ENCODE measurements at places on chromosomes 2 and 18.

DNA sequence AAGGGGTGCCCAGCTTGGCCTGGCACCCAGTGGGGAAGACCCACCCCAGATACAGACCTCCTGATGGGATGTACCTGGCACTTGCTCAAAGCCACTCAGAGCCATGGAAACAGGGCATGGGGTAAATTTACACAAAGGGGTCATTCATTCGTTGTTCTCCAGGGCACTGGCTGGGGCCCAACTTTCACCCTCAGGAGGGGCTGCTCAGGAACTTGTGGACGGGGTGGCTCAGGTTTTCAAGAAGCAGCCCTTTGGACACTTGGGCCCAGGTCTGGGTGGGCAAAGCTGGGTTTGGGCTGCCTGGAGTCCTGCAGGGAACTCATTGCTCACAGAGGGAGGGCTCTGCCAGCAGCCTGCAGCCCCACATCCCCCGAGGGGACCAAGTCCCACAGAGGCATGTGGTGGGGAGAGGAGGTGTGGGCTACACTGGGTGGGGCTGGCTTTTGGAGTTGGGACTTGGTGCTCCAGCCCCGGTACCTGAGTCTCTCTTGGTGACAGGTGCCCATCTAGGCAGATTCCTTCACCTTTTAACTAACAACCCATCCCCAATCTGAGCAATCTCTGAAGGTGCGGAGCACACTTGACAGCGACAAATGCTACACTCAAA is 172.3 kb downstream of the CELF4 start:
- no peak for DNase-seq

DNA sequence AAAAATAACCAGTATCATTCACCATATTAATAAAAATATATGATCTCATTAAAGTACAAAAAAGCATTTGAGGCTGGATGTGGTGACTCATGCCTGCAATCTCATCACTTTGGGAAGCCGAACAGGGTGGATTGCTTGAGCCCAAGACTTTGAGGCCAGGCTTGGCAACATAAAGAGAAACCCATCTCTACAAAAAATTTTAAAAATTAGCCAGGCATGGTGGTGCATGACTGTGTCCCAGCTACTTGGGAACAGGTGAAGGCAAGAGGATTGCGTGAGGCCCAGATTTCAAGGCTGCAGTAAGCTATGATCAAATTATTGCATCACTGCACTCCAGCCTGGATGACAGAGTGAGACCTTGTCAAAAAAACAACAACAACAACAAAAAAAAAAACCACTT is 75.9 kb downstream of the RAD51AP2 start:
- DNase-seq: no peak

DNA sequence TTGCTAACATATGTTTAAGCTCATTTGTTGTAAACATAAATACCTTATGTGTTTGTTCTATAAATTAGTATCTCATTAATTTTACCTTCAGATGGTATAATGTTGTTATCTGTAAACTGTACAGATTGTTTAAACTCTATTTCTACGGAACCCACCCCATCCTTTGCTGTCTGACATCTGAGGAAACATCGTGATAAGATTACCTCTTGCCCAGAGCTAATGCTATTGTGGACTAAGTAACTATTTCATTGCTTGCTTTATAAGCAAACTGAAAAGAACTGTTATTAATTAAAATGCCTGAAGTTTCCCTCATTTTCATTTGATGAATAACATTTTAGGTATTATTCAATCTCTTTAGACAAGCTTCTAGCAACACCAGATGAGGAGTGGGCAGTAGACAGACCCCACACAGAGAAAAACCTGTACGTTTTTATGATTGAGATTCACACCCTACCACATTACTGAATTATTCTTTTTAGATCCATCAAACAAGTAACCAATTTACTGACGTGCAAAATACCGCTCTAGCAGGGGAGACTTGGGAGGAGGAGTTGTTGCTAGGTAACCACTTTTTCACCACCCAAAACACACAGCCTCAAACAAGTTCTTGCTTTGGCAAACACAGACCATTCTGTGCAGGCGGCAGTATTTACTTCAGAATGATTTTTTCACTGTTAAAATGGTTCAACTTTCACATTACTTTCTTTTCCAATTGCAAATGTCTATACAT is 1.9 kb upstream of the SYT4 start:
- no peak for DNase-seq

GRCh38 chr2:12948961-12949353 is 232.2 kb downstream of the TRIB2 start:
- no peak for DNase-seq

GRCh38 chr2:41000374-41000773 is 548.5 kb upstream of the SLC8A1 start:
- DNase-seq: no peak

GRCh38 chr2:28128281-28128950 is 237.9 kb downstream of the BABAM2 start:
- no peak for DNase-seq

GRCh38 chr2:105518897-105519296 is 120.0 kb upstream of the FHL2 start:
- no peak for DNase-seq

GRCh38 chr18:400456-400855 is 100.0 kb downstream of the COLEC12 start:
- no peak for DNase-seq

- no peak for DNase-seq
These were observed 47.5 kb upstream of the ASB1 start for GRCh38 chr2:238379096-238379810.

DNA sequence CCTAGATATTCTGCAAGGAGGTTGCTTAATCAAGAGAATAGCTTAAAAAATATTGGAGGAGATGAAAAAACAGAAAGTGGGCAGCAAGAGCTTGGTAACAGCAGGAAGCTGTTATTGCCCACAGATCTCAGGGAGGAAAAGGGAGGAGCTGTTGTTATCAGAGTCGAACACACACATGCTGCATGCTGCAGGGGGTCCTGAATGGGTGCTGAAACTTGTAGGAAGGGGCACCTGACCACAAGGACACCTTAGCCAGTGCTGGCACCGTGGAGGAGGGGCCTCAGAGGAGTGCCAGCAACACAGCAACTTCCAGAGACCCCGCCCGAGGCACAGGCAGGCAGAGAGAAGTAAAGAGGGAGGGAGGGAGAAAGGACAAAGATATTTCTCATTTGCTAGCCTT is 332.9 kb downstream of the SOCS6 start:
- no peak for DNase-seq

DNA sequence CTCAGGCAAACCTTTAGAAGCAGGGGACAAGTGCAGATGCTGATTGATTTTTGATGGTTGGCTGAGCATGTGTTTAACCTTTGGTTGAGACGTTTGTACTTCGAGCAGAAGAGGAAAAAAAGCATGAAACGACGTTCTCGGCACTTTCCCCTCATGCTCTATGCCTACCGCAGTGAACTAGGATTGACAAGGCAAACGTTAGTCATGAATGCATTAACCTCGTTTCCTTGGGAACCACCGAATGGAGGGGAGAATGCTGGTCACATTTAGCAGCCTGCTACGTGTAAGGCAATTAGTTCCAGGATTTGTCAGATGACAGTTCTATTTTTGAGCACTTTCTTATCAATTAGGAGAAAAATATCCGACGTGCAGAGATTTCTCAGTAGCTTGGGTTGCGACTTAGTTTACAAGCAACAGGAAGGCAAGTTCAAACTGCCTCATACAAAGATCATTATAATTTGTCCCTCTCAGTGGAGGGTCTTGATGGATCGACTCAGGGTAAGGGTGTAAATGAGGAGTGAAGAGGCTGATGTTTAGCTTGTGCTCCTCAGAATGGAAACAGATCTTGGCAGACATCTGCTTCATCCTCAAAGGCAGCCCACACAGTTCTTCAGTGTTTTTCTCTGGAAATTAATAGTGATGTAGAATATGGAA is 47.4 kb upstream of the GPR45 start:
- no peak for DNase-seq

DNA sequence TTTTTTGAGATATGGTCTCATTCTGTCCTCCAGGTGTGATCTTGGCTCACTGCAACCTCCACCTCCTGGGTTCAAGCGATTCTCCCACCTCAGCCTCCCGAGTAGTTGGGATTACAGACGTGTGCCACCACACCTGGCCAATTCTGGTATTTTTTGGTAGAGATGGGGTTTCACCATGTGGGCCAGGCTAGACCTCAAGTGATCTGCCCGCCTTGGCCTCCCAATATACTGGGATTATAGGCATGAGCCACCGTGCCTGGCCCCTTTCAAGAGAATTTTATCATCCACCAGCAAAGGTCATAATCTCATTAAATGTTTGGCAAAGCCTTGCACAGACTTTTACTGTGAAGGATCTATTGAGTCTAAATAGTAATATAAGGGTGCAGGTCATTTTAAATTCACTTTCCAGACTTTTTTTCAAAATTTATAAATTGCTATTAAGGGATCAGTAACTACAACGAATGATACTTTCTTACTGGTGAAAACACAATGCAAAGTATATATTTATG is 2.5 kb downstream of the HADHA start:
- DNase-seq: no peak

DNA sequence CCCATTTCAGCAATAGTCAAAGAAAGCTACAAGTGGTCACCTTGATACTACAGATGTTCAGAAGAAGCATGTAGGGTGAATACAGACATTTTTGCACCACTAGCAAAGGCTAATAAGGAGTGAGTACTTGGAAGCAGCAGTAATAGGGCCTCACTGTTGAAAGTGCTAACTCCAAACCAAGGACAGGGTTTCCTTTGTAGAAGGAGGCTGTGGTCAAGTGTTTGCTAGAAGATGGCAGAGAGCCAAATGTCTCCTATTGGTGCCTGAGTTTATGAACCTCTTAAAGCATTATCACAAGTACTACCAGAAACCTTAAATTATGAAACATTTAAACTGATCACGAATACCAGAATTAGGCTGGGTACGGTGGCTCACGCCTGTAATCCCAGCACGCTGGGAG is 308.1 kb downstream of the ZEB2 start:
- DNase-seq: no peak

GRCh38 chr2:62857139-62857931 is 151.8 kb downstream of the EHBP1 start:
- no peak for DNase-seq
